ENCODE measurements at places on chromosomes 4 and X.

DNA sequence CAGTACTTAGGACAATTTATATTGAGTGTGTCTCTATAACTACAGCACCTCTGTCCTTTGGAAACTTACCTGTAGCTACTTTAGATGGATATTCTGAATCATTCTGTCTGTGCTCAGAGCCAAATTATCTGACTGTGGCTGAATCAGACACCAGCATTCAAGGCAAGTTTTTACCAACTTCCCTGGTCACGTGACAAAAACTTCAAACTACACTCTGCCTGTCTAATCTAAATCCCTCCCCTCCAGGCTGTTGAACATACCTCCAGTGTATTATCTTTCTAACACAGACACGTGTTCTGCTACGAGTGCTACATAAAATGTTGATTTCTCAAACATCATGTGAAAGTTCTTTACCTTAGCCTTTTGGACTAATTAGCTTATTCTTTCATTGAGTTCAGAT lies 641.2 kb upstream of the CPEB2 start:
- no peak for DNase-seq

DNA sequence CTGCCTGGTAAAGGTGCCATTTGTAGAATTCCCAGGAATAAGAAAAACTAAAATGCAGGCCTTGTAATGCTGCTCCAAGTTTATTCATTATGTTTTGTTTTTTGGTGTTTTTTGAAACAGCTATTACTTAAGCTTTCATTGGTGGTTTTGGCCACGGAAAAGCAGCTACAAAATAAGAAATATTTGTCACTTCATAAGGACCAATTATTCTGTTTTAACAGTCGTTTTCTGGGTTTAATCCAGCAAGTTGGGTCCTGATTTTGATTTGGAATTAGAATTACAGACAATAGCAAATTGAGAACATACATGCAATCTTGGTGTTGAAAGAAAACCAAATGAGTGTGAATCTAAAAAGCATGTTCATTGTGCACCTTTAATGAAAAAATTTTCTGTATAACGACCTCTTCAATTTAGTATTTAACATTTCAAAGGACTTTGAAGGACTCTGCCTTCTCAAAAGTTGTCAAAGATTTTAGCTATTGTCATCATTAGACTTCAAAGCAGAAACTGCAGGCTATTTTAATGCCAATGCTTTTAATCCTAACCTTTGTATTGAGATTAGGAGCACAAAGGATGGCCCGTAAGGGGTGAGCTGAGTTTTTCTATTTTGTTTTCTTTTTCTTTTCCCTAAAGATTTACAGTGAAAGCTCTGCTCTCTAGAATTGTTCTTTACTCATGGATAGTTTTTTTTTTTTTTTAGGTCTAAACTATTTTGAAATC lies 26.7 kb upstream of the STOX2 start:
- no peak for DNase-seq

DNA sequence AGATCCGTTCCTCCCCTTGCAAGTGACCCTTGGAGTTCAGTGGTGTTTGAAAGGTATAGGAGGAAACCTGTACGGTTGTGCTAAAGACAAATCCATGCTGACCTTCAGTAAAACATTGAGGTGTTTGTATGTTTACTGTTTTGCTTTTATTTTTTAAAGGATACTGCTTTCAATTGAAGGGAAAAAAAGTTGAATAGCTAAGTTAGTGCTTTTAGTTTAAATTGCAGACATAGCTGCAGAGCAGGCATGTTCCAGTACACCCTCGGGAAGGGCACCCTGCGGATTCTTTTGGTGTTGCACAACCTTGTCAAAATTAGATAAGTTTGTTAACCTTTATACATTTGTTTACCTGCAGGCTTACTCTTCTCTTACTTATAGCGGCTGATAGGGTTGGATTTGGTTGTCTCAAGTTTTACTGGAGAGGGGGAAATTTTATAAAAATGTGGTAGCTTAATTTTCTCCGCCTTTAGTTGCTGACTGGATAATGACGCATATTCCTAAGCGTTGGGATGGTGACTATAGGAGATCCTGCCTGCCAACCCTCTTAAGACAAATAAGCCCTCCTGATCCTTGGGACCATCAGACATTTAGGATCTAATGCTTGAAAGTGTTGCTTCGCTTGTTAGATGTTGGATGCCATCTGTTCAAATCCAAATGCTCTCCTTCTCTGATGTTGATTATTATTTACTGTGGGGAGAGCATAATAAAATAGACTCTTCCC lies 2.0 kb downstream of the RAPGEF2 start:
- DNase-seq, result no peak

- DNase-seq, result no peak
These were observed 40.4 kb upstream of the TLR2 start for GRCh38 chr4:153643406-153644383.

GRCh38 chr4:87882861-87883260 lies 50.1 kb downstream of the MEPE start:
- DNase-seq, result no peak

GRCh38 chr4:111204797-111205196 lies 581.9 kb upstream of the PITX2 start:
- no peak for DNase-seq

GRCh38 chr4:69025191-69025998 lies 70.9 kb upstream of the UGT2B7 start:
- DNase-seq, result no peak

DNA sequence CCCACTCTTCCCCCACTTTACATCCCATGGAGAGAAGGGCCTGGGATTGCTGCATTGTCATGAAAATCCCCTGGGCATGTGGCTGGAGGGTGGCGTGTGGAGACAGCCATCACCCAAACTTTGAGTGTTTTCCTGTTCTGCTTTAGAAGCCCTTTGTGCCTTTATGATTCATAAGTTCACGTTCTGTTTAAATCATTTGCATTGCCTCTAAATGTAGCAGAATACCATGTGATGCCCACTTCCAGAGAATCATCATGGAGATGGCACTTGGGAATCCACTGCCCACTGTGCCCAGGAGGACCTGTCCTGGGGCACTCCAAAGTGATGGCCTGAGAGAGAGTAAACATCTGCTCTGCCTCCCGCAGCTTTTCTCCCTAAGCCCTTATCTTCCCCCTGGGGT lies 52.8 kb downstream of the MED28 start:
- no peak for DNase-seq

DNA sequence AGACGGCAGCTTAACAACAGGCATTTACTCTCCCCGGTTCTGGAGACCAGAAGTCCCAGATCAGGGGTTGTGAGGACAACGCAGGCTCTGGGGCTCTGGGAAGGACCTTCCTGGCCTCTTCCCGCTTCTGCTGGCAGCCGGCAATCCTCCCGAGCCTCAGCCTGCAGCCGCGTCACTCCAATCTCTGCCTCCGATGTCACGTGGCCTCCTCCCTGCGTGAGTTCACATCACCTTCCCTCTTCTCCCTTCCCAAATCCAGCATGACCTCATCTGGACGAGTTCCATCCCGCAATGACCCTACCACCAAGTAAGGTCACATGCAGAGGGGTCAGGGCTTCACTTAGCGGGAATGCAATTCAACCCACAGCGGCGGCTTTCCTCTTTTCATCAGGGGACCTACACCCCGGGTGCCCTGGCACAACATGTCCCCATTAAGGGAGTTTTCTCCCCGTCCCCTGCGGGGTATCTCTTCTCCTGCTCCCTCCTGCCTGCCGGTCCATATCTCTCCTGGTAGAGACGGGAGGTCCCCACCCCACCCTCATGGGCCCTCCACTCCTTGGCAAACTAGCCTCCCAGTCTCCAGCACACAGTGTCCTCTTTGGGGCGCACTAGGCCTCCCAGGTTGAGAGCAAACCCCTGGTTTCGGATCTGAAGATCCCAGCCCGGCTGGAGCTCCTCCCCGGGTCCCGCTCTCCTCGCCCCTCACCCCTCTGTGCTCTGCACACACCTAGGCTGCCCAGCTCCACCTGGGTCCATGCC lies 25.5 kb downstream of the ABLIM2 start:
- no peak for DNase-seq

GRCh38 chr4:117900832-117901231 lies 133.5 kb upstream of the NDST3 start:
- no peak for DNase-seq

GRCh38 chr4:20137176-20137575 lies 114.5 kb upstream of the SLIT2 start:
- DNase-seq, result no peak

DNA sequence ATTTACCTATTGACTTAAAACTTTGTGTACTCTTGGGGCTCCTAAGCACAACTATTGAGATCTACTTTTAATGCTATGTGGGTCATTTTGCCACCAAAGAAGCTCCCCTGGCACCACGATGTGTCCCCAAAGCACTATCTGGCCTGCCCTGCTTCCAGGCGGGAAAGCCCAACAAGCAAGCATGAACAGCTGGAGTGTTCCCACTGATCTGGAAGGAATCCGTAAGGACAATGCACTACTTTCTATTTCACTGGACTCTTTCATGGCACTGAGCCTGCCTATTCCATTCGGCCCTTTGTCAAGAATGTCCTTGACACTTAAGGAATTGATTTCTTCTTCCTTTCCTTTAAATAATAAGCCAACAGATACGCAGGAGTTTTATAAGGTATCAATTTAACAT lies 38.8 kb downstream of the GRIA3 start:
- DNase-seq, result no peak

DNA sequence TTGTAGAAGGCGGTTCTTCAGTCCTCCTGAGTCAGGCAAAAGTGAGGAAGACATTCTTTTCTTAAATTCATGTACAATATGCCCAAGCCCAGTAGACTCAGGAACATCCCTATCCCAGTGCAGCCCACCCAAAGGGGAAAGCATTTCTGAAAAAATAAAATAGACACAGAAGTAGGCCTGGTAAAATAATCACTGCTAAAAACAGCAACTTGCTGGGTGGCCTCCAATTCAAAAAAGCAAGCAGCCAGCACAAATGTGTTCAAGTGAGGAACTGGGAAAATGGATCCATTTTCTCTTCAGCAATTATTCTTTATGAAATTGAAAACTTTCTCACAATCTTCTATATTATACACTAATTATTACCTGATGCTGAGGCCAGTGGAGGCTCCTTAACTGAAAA lies 165.4 kb downstream of the PCDH19 start:
- DNase-seq, result no peak

GRCh38 chrX:26851981-26852380 lies 611.2 kb downstream of the PPP4R3C start:
- DNase-seq, result no peak

DNA sequence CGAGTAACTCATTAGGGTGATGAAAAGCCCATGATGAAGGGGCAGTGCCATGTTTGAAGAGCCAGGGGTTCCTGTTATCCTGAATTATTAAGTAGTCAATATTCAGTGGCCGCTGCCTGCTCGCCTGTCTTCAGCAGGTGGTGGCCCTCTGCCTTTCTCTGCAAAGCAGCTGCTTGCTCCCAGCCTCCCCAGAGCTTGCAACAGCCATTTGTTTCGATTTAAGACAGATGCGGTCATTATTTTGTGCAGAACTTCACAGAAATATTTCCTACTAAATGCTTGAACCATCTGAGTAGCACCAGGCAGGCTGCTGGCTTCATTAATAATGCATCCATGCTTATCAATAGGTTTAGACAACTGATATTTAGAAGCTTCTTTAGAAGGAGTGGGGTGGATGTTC lies 104.3 kb upstream of the TTC29 start:
- DNase-seq, result no peak

DNA sequence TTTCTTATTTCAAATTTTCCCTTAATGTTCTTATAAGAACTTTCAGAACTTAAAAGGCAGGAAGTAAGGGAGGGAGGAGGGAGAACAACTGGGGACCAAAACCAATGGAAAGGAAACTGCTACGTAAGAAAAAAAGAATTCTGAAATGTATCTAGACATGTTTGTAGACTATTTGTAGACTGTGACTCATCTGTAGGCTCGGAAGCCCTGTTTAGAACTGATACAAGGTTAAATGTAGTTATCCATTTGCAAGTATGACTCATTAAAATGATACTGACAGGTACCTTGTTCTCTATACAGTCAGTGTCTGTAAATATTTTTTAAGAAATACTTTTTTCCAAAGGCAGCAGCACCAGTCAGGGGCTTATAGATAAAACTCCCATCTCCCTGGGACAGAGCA lies 202.0 kb downstream of the DHX15 start:
- no peak for DNase-seq

- DNase-seq, result no peak
These were observed 362.0 kb upstream of the FTHL17 start for GRCh38 chrX:31433856-31434255.

GRCh38 chr4:23373261-23373660 lies 516.6 kb downstream of the PPARGC1A start:
- no peak for DNase-seq

DNA sequence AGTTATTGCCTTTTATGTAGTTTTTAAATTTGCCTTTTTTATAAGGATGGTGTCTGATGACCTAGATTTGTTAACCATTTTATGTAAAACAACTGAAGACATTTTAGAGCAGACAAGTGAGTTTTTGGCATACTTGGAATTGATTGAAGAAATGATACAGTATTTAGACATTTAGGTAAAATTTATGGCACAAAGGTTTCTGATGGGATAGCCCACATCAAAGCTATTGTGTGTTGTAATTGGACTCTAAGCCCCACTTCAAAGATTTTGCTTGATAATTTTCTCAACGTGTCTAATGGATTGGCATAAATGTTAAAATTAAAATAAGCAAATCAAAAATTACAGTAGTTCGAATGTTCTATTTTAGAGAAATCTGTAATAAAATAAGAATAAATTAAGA lies 17.6 kb downstream of the EPGN start:
- DNase-seq, result no peak

DNA sequence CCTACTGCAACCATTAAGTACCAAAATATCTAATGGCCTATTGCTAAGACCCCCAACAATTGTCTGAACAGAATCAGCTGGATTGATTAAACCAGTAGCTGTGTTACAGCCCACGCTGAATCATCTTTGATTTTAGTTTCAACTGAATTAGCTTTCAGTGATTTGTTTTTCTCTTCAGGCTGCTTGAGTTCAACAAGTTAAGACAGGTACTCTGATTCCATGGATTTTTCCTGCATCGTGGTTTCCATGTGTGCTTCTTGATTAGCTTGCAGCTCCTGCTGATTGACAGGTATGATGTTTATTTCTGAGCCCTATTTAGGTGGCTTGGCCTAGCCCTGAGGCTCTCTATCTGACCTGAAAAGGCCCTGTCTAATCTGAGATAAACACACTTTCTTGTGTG lies 91.3 kb downstream of the GUCY2F start:
- no peak for DNase-seq

All from stimulated activated CD4-positive, alpha-beta T cell treated with anti-CD3 and anti-CD28 coated beads, Interleukin-1b, Interleukin-23, amount 100 ng/mL, for 1 hour (primary cell).